Adipocyte (in vitro differentiated cells): ENCODE measurements at places on chromosomes 5 and 9.

- no peak for DNase-seq
Measured at GRCh38 chr9:116090030-116090770, 63.4 kb upstream of the PAPPA start.

GRCh38 chr5:91158011-91158410 is 225.1 kb downstream of the ARRDC3 start:
- no peak for DNase-seq

DNA sequence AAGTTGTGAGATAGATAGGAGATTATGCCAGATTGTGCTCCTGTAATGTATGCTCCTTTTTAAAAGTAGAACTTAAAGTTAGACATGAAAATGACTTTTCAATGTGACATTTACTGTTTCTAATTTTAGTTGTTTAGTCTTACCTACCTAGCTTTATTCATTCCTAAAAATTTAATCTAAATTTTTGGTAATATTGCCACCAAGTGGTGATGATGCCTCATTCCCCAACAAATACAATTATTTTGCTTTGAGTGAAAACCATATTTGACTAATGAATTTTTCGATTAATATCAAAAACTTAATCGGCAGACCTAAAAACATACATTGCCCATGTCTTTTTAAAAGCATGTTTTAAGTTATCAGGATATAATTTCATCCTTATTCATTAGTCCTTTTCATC is 25.6 kb downstream of the PPWD1 start:
- peak; percentile 7 for DNase-seq

GRCh38 chr5:50439221-50439620 is 1.9 kb downstream of the EMB start:
- DNase-seq: no peak

- peak; percentile 24 for DNase-seq
Measured at GRCh38 chr5:40518485-40518917, 161.2 kb upstream of the PTGER4 start.

DNA sequence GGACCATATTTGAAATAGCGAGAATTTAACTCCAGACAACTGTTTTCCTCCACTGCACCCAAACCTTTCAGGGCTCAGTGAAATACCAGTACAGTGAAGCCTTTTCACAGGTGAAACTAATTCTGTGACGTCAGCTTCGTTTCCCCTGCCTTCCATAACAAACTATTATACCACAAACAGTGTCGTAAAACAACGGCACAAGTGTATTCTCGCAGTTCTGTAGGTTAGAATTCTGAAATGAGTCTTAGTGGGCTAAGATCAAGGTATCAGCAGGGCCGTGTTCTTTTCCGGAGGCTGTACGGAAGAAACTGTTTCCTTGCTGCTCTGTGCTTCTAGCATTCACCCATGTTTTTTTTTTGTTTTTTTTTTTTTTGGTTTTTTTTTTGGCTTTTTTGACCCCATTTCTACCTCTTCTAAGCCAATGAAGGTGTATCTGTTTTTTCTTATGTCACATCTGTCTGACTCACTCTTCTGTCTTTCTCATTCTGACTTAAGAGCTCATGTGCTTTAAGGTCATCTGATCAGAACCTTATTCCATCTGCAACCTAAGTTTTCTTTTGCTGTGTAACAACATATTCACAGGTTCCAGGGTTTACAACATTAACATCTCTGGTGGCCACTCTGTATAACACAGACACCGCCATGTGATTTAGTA is 20.1 kb downstream of the ISOC1 start:
- DNase-seq: no peak

GRCh38 chr5:16544607-16545374 is 72.0 kb downstream of the RETREG1 start:
- DNase-seq: peak; percentile 25

DNA sequence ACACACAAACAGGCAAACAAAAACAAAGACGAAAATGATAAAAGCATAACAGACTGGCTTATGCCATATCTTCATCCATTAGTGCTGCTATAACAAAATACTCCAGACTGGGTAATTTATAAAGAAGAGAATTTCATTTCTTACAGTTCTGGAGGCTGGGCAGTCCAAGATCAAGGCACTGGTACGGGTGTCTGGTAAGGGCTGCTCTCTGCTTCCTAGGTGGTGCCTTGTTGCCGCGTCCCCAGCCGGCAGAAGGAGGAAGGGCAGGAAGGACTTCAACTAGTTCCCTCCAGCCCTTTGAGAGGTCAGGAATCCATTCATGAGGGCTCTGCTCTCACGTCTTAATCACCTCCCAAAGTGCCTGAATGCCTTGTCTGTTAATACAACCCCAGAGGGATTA is 122.6 kb downstream of the BOD1 start:
- no peak for DNase-seq

- DNase-seq: no peak
Measured at GRCh38 chr9:13034694-13035002, 244.8 kb downstream of the MPDZ start.

- DNase-seq: peak; percentile 34
Measured at GRCh38 chr5:10689391-10690081, 71.5 kb downstream of the DAP start.

DNA sequence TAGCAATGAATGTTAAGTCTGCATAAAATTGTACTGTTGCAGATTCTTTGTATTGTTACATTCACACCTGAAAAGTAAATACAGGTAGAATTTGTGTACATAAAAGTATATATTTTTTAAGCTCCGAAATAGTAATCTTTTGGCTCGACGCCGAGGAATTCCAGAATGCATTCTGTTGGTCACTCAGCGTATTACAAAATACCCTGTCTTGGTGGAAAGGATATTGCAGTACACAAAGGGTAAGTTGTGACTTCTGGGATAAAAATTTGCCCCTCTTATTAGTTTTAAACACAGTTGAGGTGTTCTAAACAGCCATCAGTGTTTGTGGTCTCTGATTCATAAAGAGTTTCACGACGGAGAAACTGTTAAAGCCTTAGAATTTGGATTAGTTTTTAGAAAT is 257.6 kb downstream of the ARHGEF28 start:
- DNase-seq: no peak

DNA sequence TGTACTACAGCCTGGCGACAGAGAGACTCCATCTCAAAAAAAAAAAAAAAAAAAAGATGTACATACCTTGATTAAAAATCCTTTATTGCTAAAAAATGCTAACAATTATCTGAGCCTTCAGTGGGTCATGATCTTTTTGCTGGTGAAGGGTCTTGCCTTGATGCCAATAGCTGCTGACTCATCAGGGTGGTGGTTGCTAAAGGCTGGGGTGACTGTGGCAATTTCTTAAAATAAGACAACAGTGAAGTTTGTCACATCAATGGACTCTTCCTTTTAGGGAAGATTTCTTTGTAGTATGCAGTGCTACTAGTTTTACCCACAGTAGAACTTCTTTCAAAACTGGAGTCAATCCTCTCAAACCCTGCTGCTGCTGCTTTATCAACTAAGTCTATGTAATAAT is 33.9 kb upstream of the OTULINL start:
- no peak for DNase-seq

- DNase-seq: no peak
Measured at GRCh38 chr5:624118-624950, 12.2 kb downstream of the CEP72 start.

DNA sequence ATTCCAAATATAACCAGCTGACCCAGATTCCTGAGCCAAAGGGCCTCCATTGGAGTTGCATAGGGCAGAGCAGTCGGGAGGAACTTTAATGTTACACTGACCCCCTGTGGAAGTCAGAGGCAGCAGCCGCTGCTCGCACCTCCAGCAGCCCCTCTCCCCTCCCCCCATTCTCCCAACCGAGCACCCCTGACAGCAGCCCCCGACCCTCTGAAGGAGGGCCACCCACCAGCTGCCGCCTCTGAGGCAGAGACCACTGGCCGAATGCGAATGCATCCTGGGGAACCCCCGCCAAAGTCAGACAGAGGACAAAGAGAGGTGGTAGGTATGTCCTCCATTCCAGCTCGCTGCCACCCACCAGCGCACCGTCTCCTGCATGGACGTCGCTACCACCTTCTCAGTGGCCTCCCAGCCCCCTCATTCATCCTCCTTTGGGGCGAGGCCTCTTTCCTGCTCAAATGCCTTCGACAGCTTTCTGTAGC is 231.0 kb downstream of the CDK5RAP2 start:
- peak; percentile 61 for DNase-seq

DNA sequence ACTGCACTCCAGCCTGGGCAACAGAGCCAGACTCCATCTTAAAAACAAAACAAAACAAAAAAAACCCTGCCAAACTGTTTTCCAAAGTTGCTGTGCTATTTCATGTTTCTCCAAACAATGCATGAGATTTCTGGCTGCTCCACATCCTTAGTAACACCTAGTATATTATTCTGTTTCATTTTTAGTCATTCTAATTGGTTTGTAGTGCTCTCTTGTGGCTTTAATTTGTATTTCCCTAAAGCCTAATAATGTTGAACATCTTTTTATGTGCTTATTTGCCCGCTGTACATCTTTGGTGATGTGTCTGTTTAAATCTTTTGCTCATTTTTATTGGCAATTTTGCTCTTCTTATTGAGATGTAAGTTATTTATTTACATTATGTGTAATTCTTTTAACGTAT is 18.4 kb upstream of the TTC1 start:
- DNase-seq: peak; percentile 29

- DNase-seq: no peak
Measured at GRCh38 chr5:77423022-77423750, 68.9 kb downstream of the WDR41 start.

- DNase-seq: no peak
Measured at GRCh38 chr9:121453232-121453892, 46.3 kb downstream of the GGTA1 start.

- no peak for DNase-seq
Measured at GRCh38 chr5:10586555-10586954, 22.7 kb downstream of the ANKRD33B start.

DNA sequence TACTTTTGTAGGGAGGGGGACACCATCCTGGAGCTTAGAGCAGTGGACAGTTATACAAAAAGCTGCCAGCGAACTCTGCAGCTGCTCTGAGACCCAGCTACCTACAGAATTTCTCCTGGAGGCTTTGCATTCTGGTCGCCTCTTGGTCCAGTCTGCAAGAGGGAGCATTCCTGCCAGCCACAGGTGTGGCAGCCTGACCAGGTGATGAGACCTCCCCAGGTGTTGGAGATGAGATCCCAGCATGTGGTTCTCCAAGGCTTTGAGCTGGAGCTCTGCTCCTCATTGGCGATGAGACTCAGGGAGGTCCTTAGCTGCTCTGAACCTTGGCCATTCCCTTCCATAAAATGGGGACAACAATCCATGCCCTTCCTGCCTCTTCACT is 69.3 kb downstream of the RGS3 start:
- DNase-seq: no peak

GRCh38 chr9:98554752-98555151 is 154.0 kb downstream of the GABBR2 start:
- DNase-seq: no peak

DNA sequence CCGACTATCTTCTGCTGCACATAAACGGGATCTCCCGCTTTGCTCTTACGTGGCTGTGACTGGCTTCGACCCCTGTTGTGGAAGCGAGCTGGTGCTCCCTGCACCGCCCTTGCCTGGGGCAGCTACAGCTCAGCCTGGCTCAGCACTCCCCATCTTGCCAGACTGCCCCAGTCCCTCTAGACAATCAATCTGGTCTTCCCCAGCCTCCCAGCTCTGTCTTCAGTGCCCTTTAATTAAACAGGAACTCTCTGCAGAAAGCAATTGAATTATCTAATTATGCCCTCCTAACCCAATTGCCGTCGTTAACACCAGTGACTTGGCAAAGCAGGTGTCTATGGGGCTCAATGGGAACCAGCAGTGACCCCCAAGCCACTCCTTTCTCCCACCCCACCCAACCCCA is 18.9 kb upstream of the NTNG2 start:
- DNase-seq: no peak

DNA sequence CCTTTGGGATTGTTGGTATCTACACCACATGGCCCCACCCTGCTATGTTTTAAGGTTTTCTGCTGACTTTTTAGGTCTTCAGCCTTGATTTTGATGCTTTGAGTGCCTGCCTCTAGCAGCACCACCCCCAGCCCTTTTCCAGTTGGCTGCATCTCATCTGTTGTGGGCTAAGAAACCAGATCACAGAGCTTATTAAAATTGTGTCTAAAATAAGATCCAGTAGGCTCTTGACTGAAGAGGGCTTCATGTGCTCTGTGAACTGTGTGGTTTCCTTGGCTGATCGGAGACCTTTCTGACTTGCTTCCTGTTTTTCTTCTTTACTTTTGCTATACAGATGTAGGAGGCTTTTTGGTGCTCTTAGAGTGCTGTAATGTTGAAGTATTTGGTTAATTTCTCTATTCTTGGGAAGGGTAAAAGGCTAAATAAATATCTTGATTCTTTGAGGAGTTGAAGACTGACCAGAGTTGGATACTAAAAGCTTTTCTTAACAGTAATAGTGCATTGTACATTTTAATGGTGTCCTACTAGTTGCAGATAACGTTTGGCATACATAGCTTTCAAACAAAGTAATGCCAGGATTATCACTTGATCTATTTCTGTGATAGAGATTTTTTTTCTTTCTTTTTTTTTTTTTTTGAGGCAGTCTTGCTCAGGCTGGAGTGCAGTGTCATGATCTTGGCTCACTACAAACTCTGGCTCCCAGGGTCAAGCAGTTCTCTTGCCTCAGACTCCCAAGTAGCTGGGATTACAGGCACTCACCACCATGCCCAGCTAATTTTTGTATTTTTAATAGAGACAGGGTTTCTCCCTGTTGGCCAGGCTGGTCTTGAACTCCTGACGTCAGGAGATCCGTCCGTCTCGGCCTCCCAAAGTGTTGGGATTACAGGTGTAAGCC is 4.5 kb downstream of the UBE2D2 start:
- peak; percentile 19 for DNase-seq

DNA sequence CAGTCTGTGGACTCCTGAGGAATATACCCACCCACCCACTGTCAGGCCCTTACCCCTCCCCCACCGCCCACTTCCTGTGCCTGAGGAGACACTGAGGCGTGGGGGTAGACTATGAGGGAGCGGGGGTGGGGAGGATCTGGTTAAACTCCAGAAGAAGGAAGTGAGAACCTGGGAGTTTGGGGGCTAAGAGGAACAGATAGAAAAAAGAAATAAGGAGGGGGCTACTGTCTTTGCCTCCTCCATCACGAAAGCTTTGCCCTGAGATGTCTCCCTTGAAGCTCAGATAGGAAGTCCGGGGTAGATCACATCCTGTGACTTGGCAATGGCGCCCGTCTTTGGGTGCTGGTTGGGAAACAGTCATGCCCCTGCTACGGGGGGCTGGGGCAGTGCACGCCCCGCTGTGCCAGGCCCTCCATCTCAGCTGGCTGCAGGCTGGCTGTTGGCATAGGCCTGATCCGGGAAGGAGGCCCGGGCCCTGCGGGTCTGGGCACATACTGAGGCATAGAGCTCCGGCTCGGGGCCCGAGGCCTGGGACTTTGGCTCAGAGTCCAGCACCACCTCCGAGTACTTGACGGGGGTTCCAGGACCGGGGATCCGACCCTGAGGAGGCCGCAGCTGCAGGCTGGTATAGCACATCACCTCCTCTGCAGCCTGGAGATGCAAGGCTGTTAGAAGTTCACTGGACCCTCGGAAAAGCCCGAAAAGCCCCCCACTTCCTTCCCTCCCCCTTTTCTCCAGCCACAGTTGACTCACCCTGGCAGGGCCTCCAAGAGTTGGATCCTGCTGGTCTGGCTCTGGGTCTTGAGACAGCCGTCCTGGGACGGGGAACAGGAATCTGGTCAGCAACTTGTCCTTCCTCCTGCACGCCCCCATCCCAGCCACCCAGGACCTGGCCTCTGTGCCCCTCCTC is 1.0 kb downstream of the SIT1 start:
- no peak for DNase-seq
